ENCODE measurements at places on chromosomes 1 and 21. TPM values are rescaled to one million over a fixed set of nuclear protein-coding genes. Genes with fewer than 3 reads are reported as not detected.

Gene BNIPL
- 25.8 TPM for polyA plus RNA-seq

- no peak for DNase-seq
Observed at GRCh38 chr1:63322944-63323864, 837 bp downstream of the FOXD3 start.

GRCh38 chr1:92399076-92399475 is 87.6 kb downstream of the GFI1 start:
- no peak for DNase-seq

- DNase-seq, result no peak
Observed at GRCh38 chr1:210981490-210981889, 152.5 kb downstream of the KCNH1 start.

GRCh38 chr1:219621047-219621786 is 8.3 kb upstream of the ZC3H11B start:
- no peak for DNase-seq

Gene APOBEC4
- polyA plus RNA-seq, result not detected

GRCh38 chr21:44892536-44893277 is 19.2 kb upstream of the PTTG1IP start:
- no peak for DNase-seq

GRCh38 chr1:94539496-94539895 is 2.1 kb downstream of the F3 start:
- DNase-seq, result no peak

Gene RIMKLA
- not detected for polyA plus RNA-seq

Gene TP73
- 0.23 TPM for polyA plus RNA-seq

Gene S100PBP
- 29.0 TPM for polyA plus RNA-seq

DNA sequence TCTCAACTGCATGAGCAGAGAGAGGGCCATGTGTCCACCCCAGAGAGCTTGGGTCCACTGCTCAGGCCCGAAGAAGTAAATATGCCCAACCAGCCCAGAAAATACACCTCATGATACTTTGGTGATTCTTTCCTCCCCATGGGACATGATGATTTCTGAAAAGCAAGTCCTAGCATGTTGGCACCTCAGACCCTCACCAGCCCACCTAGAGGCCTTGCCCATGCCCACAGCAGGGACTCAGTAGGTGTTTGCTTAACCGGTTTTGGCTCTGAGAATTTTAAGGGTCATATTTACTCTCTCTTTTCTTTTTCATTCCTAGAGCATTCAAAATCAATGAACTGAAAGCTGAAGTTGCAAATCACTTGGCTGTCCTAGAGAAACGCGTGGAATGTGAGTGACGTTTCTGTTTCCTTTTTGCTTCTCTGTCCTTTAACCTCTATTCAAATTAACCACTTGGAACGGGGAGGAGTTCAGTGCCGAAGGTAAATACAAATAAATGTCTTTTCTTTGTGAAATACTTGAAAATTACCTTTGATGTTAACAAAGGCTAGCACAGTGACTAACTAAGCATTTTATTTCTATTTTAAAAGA is 79.7 kb downstream of the PDE9A start:
- DNase-seq, result no peak

DNA sequence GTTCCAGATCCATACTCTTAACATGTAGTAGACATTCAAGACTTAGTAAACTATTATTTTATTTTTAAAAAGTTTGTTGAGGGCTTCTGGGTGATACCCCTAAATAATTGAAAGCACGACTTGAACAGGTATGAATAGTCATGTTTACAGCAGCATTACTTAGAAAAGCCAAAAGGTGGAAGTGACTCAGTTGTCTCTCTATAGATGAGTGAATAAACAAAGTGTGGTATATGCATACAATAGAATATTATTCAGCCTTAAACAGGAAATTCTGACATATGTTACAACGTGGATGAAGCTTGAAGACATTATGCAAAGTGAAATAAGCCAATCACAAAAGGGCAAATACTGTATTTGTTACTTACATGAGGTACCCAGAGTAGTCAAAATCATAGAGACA is 26.5 kb downstream of the TSNAX start:
- DNase-seq, result no peak

DNA sequence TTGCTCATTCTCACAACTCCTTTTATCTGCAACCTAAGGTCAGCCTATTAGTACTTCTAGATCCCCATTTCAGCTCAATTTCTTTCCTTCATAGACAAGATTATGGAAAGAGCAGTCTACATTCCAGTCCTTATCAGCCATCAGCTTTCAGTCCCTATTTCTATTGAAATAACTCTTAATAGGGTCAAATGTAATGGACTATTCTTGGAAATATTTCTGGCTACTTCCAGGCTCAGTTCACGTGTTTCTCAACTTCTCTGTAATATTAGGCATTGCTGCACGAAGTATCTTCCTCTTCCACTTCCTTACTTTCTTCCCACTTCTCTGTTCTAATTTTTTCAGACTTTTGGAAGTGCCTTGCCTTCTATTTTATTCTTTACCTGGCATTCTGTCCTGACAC is 232.9 kb upstream of the USP25 start:
- DNase-seq, result no peak

DNA sequence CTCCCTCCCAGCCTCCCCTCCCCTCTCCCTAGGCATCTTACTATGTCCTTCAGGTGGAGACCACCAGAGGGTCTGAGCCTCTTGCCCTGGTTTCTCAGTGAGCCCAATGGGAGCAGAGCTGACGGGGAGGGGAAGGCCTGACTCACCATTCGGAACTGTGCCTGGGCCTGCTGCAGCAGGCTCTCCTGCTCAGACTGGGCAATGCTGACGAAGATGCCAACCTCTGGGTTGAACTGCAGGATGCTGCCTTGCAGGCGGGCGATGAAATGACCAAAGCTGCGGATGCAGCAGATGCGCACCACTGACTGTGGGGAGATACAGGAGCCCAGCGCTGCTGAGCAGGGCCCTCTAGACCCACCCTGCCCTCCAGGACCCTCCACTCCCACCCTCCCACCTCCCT is 11.0 kb upstream of the PAQR6 start:
- DNase-seq, result no peak

GRCh38 chr1:97070376-97070775 is 348.8 kb downstream of the PTBP2 start:
- DNase-seq, result no peak

Gene PLXNA2
- 4.6 TPM for polyA plus RNA-seq

Gene MCOLN2
- polyA plus RNA-seq, result 0.12 TPM

- no peak for DNase-seq
Observed at GRCh38 chr1:62425041-62425440, 11.8 kb upstream of the USP1 start.

- no peak for DNase-seq
Observed at GRCh38 chr1:237482777-237483176, 407.9 kb downstream of the ZP4 start.

DNA sequence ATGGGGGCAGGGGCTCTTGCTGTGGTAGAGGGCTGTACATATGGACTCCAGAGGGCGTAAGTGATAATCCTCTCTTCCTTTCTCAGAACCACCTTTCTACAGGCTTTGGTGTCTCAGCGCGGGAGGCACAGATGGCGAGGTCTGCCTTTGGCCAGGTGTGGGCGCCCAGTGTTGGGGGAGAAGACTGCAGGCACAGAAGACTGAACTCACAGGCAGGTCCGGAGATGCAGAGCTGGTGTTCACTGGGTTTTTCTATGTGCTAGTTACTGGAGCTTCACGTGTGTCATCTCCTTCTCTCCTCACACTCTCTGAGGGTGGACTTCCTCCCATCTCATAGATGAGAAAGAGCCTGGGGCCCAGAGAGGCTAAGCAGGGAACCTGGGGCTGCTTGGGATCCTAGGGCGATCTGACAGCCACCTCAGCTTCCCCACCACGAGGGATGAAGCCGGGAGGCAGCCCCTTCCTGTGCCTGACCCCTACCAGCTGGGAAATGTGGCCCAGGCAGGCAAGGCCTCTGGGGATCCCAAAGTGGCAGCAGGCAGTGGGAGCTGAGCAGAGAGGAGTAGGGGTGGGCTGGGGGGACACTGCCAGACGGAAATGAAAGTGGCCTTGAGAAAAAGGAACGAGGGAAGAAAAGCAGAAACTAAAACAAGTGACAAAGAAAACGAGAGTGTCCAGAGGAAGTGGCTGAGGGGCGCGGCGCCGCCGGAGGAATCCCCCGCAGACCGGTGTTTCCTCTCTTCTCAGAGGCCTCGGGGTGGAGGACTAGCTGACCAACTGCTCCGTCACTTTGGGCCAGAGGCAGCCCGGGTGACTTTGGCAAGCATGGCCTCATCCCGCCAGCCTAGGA is 191.6 kb downstream of the HIVEP3 start:
- no peak for DNase-seq

DNA sequence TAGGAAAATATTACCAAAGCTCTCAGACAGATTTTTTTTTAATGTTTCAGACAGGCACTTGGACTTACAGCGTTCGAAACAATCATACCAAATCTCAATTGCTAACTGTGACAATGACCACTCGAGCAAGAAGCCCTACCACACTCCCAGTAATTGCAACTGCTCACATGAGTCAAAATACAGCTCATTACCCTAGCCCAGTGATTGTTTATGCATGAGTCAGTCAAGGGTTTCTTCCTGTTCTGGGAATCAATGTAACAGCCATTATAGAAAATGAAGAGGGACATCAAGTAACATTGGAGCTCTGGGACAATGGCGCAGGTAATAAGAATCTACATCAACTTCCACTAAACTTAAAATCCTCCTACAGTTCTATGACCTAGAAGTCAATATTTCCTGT is 56.1 kb upstream of the SH3GLB1 start:
- DNase-seq, result no peak

Gene LAMC2
- polyA plus RNA-seq, result 2,571 TPM

DNA sequence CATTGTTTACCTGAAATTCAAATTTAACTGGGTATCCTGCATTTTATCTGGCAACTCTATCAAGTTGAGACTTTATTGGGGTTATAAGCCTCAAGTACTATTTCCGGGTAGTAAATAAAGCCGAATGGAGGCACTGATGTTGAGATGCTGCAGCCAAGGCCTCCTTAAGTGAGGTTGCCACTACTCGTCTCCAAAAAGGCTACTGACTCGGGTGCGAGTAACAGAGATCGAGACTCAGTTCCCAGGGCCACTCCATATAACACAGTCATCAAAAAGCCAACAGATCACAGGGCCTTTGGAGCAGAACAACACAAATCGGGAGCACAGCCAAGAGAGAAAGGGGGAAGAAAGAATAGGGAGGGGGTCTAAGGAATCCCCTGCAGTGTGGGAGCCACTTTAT is 524 bp downstream of the COPA start:
- no peak for DNase-seq

DNA sequence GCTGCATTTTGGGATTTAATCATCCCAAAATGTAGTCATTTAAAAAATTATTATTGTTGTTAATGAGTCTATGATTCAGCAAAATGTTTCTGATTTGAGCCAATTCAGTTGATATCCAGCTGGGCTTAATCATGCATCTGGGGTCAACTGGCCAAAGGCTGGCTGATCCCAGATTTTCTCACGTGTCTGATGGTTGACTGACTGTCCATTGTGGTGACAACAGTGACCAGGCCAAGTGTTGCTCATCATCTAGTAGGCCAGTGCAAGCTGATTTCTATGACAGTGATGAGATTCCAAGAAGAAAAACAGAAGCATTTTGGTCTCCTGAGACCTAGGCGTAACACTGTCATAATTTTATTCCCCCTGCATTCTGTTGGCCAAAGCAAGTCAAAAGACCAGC is 80.1 kb upstream of the ZC3H11B start:
- DNase-seq, result no peak

DNA sequence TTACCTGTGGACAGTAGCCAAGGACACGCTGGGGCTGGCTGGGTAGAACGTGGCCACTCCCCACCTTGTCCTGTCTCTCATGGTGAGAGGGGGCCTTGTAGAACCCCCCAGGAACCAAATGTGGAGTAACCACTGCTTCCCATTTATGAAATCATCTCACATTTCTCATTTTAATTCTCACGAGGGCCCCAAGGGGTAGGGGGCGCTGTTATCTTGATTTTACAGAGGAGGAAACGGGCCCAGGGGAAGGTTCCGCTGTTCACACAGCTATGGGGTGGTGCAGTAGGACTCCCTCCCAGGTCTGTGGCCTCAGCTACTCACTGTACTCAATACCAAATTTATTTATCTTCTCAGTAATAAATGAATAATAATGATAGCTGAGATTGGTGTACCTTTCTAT is 5.5 kb downstream of the SMPDL3B start:
- no peak for DNase-seq

GRCh38 chr21:26194326-26194725 is 23.8 kb upstream of the APP start:
- no peak for DNase-seq

Gene OR2T11
- not detected for polyA plus RNA-seq

- DNase-seq, result no peak
Observed at GRCh38 chr1:235100194-235100772, 28.4 kb downstream of the TOMM20 start.

GRCh38 chr1:47703156-47703825 is 265.4 kb downstream of the FOXD2 start:
- DNase-seq, result no peak

Gene USF1
- 40.7 TPM for polyA plus RNA-seq

DNA sequence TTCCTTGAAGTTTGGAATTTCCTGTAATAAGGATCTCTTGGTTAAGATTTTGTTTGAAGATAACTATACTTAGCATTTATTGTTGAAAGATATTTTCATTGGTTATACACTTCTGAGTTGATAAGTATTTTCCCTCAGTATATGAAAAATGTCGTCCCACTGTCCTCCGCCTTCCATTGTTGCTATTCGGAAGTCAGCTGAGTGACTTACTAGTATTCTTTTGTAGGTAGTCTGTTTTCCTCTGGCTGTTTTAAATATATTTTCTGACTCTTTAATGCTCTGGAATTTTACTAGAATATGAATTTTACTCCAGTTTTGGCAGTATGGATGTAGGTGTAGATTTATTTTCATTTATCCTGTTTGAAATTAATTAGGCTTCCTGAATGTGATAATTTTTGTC is 498.7 kb upstream of the NFIA start:
- no peak for DNase-seq

DNA sequence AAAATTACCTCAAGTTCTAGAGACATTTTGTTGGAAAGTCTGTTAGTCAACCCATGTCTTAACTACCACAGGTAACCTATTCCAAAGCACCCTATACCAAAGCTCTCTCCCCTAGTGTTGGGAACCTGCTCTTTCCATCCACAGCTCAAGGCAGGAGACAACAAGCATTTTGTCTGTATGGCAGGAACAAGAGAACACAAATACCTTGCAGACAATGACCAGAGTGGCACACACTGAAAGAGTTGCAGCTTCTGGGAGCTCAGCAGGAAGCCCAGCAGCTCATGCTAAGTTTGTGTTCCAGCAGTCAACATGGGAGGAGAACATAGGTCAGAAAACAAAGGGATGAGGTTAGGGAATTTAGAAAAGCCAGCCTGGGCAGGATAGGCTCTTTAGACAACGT is 300.8 kb downstream of the HHIPL2 start:
- DNase-seq, result no peak

GRCh38 chr21:26883768-26884167 is 38.6 kb upstream of the ADAMTS1 start:
- DNase-seq, result no peak

Gene ZYG11A
- 0.40 TPM for polyA plus RNA-seq

GRCh38 chr1:19445417-19446342 is 39.7 kb downstream of the CAPZB start:
- DNase-seq, result no peak

Gene RPS27
- polyA plus RNA-seq, result 6,680 TPM

GRCh38 chr1:14800500-14801076 is 202.1 kb downstream of the KAZN start:
- DNase-seq, result no peak

Gene PTAFR
- polyA plus RNA-seq, result 18.6 TPM

All from keratinocyte (primary cell).